Mucosa of gallbladder (tissue), 1 donor: ENCODE measurements at places on chromosomes 5 and 9.
A peak's percentile ranks its signal among the peaks of the same experiment; 100 is the strongest.

DNA sequence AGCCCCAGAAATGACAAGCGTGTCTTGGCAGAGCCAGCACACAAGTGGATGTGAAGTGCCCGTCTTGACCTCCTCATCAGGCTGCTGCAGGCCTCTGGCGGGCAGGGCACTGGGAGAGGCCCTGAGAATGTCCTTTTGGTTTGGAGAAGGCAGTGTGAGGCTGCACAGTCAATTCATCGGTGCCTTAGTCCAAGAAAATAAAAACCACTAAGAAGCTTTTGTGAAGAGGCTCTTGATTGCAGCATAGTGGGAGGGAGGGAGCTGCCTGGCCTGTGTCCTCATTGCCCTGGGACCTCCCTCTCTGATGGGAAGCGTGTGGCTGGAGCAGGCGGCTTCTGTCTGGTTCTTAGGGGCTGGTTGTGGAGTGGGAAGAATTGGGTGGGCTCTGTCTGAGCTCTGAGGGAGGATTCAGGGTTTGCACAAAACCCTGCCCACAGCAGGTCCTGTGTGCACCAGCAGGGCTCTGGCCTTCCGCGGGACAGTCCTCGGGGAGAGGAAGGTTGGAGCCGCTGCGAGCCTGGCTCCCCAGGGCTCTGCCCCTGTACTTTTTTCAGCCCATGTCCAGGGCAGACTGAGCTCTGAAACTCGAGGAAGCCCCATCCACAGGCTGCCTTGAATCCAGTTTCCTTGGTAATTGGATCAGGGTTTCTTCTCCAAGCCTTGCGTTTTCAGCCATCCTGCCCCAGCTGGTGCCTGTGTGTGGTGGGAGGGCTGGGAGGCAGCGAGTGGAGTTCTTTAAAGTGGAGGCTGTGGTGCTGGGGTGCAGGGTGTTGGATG is 1.1 kb downstream of the HRCT1 start:
- DNase-seq: no peak

- no peak for DNase-seq
These were observed 893.5 kb upstream of the EDIL3 start for GRCh38 chr5:85278193-85278592.

- no peak for DNase-seq
These were observed 248.0 kb downstream of the DRD1 start for GRCh38 chr5:175195698-175196656.

- peak; percentile 44 for DNase-seq
These were observed 346.9 kb downstream of the DEPDC1B start for GRCh38 chr5:60352992-60353599.

DNA sequence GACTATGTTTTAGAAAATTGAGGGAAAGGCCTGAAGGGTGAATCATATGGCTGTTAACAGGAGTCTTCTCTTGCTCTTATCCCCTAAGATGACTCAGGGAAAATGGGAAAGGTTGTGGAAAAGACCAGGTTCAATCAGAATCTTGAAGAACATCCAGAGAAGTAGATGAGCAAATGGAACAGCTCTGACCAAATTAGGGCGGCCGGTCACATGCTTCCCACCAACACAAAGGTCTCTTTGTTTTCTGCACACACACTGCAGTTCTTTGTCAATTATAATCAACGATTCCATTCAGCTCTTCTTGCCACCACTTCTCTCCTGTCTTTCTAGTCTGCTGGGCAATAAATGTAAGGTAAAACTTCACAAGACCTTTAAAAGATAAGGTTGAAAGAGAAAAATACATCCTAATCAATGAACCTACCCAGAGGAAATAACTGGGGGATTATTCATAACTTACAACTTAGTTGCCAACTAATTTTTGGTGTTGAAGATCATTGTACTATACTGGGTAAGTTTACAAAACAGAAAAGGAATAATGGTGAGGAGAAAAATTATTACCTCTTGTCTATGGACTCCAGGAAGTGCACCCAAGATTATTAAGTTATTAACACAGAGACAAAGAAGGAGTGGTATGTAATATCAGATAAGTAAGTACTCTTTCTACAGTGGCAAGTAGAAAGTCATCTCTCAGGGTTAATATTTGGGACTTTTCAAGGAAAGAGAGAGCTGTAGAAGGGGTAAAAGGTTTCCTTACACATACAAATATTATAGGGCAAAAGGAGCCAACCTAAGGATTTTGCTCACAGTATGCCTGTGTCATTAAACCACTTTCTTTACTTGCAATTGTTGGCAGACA is 441.9 kb upstream of the PIK3R1 start:
- peak; percentile 47 for DNase-seq

GRCh38 chr9:131082774-131083512 is 13.4 kb upstream of the AIF1L start:
- no peak for DNase-seq

- no peak for DNase-seq
These were observed 73.0 kb upstream of the UBTD2 start for GRCh38 chr5:172356527-172356926.

GRCh38 chr9:19404283-19405075 is 4.3 kb upstream of the ACER2 start:
- peak; percentile 46 for DNase-seq

DNA sequence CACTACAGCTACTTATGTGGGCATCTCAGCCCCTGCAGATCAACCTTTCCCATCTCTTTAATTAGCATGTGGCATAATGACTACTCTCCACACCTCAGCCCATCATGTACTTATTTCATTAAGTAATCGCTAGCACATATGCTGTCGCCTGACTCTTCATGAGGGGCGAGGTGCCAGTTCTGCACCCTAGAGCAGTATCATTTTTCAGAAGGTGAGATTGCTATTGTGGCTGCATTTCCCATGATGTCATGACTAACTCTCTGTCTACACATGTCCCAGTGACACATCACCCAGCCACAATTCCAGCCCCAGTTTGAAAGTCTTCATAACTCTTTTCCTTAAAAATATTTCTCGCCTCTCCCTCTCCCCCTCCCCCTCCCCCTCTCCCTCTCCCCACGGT is 7.6 kb upstream of the F2RL1 start:
- no peak for DNase-seq

GRCh38 chr9:79757881-79758669 is 186.3 kb downstream of the TLE4 start:
- no peak for DNase-seq

GRCh38 chr5:31113666-31114350 is 79.7 kb upstream of the CDH6 start:
- no peak for DNase-seq

DNA sequence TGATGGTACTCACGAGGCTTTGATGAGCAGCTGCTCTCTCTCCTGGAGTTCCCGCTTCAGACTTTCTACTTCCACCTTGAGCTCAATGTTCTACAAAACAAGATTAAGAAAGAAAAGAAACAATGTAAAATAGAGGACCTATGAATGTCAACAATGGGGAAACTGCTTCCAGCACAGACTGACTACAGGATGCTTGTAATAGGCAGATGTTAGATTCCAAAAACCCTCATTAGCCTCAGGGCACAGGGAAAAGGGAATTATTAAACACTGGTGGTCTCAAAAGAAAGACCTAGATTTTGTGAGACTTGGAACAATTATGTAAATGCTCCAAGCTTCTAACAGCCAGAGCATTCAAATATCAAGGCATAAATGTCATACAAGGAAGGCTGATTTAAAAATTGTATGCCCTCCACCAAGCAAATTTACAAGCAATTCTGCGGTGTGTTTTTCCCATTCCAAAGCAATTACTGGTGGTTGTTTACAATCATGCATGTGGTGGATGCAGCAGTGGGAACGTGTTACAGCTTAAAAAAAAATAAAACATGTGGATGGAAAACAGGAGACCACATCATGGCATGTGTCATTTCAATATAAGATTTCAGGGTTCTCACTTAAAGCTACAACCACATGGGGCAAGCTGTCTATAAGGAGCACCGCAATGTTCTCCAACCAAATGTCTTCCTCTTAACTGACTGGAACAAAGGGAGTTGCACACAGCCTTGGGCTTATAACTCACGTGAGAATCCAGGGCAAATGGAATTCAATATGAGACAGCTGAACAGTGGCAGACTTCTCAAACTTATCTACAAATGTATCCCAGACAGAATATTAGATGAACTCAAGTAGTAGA is 34.0 kb downstream of the CDK5RAP2 start:
- no peak for DNase-seq

GRCh38 chr5:135026645-135027265 is 7.3 kb downstream of the PITX1 start:
- DNase-seq: no peak

DNA sequence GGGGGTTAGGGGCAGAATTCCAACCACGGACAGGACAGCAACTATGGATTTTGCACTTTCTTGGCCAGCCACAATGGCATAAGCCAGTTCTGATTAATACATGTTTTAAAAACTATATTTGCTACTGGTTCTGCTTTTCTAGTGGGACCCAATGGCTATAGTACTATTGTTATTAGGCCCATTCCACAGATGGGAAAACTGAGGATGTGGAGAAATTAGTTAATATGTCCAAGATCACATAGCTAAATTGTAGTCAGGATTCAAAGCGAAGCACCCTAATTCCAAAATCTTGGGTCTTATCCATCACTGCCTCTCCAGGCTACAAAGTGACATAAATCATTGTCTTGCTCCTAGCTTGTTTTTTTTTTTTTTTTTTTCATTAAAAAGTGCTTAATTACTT is 133.9 kb downstream of the PJA2 start:
- DNase-seq: no peak

DNA sequence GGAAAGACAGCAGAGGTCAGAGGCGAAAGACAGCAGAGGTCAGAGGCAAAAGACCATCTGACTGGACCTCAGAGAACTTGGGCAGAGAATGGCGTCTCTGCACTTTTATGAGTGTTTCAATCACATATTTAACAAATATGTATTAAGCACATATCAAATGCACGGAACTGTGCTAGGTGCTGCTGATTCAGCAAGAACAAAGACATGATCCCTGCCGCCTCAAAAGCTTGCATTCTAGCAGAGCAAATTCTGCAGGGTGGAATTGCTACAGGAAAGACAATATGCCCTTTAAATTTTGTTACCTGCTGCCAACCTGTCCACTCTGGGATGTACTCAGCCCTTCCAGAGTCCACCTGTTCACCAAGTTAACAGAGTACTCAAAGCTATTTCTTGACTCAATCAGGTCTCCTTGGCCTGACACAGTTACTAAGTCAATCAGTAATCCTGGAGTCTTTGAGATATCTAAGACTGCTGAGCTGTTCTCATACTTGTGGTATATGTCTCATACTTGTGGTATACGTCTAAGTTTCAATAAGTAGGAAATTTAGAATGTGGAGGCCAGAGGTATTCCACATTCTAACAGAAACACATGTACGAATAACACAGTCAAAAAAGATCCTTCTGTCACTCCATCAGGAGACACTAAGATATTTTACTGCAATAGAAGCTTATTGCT is 131.8 kb downstream of the GNAQ start:
- no peak for DNase-seq

- DNase-seq: no peak
These were observed 143.2 kb downstream of the RMI1 start for GRCh38 chr9:84123648-84124406.

GRCh38 chr5:98938464-98938863 is 9.7 kb upstream of the CHD1 start:
- DNase-seq: peak; percentile 32

GRCh38 chr9:6645355-6646292 is at the start of gene GLDC:
Gene GLDC (minus strand): TSS chr9:6645729. CDS start chr9:6645499, 230 bp downstream.
- DNase-seq: peak; percentile 76

DNA sequence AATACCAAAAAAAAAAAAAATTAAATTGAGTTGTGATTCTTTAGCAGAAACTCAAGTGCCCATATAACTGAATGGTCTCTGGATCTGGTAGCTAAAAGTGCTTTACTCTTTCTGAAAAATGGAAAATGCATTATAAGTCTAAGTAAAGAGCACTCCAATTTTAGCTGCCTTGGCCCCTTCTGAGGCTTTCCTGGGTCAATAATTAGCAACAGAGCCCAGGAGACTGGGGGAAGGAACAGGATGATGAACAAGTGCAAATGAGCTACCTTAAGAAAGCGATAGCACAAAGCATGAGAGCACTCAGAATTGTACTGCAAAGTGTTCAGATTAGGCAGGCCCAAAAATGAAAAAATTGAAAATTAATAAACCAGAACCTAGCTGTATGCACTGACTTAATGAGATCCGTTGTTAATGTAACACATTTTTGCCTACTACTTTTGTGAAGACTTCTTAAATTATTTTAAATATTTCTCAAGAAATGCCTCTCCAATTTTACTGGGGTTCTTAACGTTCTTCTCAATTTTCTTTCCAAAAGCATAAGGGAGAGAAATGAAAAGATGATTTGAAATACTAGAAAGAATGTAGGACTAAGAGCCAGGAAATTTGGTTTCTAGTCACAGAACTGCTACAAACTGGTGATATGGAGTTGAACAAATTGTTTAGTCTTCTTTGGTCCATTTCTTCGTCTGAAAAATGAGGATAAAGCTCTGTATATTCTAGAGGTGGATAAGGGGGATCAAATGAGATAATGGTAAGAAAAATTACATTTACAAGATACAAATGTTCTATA is 566.1 kb downstream of the PDE4D start:
- DNase-seq: no peak

- no peak for DNase-seq
These were observed 355.0 kb downstream of the EBF1 start for GRCh38 chr5:158744680-158745079.

DNA sequence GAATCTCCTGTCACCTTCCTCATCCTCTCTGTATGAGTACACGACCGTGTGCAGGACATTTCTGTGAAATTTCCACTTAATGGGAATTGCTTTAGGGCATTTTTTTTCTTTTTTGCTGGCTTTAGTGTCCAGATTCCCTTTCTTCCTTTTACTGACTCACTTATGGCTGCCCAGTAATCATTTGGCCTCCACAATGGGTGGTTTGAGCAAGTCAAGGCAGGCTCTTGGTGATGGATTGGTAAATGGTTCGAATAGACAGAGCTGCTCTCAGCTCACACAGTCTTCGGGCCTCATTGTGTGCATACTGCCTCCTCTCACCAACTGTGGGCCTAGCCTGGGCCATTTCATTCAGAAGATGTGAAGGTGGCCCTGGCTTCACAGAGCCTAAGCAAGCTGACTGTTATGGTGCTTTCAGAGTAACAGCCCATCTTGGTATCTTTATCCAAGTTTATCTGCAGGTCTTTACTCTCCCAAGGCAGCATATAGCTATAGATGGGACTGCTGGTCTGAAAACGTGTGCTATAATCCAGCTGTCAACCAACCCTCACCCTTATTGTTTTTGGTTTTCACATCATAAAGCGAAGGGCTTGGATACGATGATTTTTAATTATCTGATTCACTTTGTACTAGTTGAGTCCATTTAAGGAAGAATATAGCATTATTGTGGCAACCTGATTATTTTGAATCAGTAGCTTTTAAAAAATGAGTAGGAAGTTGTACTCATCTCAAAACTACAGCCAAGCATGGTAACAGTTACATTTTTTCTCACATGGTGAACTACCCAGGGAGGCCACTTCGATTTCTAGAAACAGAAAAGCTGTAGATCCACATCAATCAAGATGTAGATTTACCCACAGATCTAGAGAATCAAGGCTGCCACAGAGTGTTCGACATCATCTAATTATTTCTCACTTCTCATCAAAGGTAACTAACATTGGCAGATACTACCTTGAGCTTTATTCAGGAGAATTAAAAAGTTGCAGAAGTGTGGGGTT is 50.4 kb upstream of the CKMT2 start:
- DNase-seq: no peak

DNA sequence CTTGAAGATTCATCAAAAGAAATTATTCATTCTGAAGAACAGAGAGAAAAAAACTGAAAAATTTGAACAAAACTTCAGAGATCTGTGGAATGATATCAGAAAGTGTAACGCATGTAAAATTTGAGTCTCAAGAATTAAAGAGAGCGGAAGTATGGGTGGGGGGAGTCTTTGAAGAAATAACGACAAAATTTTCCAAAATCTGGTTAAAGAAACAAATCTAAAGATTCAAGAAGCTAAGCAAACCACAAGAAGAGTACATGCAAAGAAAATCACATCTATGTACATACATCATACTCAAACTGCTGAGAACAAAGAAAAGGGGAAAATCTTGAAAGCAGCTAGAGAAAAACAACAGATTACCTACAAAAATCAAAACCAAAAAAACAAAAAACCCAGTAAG is 149.4 kb upstream of the TBCA start:
- no peak for DNase-seq
